ENCODE measurements at places on chromosomes 7 and 10. TPM values are rescaled to one million over a fixed set of nuclear protein-coding genes. Genes with fewer than 3 reads are reported as not detected.

Gene TDRD1
- total RNA-seq, result not detected

GRCh38 chr7:94382132-94382531, 12.6 kb upstream of the COL1A2 start:
- no peak overlapping the region for H3K4me3 ChIP-seq
- DNase-seq, result no peak
- no peaks in the 10 kb centered on the region for H3K27me3 ChIP-seq
- H3K4me1 ChIP-seq, result no peaks in the 10 kb centered on the region

- H3K4me3 ChIP-seq, result no peak overlapping the region
- no peaks in the 10 kb centered on the region for H3K36me3 ChIP-seq
- no peaks in the 10 kb centered on the region for H3K4me1 ChIP-seq
- no peak for DNase-seq
These were observed 34.2 kb upstream of the C10orf90 start for GRCh38 chr10:126704649-126705048.

Gene RADIL
- total RNA-seq, result 0.35 TPM

DNA sequence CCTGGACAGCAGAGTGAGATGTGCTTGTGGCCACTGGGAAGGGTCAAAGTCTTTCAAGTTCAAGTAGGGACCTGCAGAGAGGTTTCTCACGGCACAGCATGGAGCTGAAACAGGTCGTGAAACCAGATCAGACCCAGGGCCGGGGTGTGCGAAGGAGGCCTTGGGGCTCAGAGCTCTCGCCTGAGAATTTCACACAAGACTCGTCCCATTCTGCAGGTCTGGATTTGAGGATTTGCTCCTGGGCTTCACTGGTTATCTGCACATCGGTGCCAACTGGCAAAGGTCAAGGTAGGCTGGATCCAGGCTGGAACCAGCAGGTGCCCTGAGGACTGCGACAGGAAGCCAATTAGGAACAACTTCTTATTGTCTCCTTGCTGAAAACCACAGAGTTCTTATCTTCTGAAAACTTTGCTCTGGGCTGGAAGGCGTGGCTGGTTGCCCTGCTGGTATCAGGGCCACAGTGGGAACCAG, 24.0 kb upstream of the GTF2I start:
- no peak overlapping the region for H3K27ac ChIP-seq
- no peak for DNase-seq
- H3K4me3 ChIP-seq, result no peak overlapping the region
- no peaks in the 10 kb centered on the region for H3K36me3 ChIP-seq

Gene UPK3BL1
- 88.5 TPM for total RNA-seq

DNA sequence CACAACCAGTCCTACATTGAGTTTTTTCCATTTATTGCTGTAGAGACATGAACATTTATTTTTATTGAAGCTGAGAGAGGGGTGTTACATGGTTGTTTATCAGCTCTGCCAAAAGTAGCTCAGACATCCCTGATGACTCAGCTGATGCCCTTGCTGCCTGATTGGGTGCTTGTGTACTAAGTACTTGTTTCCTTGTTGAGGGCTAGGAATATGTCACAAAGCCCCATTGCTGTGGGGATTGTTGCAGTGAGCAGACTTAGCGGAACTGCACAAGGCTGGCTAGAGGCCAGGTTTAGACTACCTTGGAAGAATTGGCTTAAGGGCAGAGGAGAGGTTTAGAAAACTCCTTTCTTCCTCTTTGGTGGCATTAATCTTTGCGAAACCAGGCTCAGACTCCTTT, 110.6 kb downstream of the AUTS2 start:
- no peak overlapping the region for H3K4me3 ChIP-seq
- no peak overlapping the region for H3K27ac ChIP-seq
- H3K4me1 ChIP-seq, result peaks cover 4% of the 10 kb centered on the region
- no peaks in the 10 kb centered on the region for H3K27me3 ChIP-seq

- H3K27me3 ChIP-seq, result peaks cover 6% of the 10 kb centered on the region
- no peaks in the 10 kb centered on the region for H3K4me1 ChIP-seq
- H3K27ac ChIP-seq, result no peak overlapping the region
- no peaks in the 10 kb centered on the region for H3K36me3 ChIP-seq
- no peak for DNase-seq
- H3K4me3 ChIP-seq, result no peak overlapping the region
These were observed 80.5 kb downstream of the TNS3 start for GRCh38 chr7:47501406-47501805.

Gene THSD7A
- 1.4 TPM for total RNA-seq

- no peaks in the 10 kb centered on the region for H3K27me3 ChIP-seq
- no peaks in the 10 kb centered on the region for H3K36me3 ChIP-seq
- DNase-seq, result no peak
- no peak overlapping the region for H3K4me3 ChIP-seq
- no peak overlapping the region for H3K27ac ChIP-seq
- no peaks in the 10 kb centered on the region for H3K4me1 ChIP-seq
These were observed 189.8 kb upstream of the TEX47 start for GRCh38 chr7:88985295-88985694.

Gene PLEKHS1
- total RNA-seq, result not detected

DNA sequence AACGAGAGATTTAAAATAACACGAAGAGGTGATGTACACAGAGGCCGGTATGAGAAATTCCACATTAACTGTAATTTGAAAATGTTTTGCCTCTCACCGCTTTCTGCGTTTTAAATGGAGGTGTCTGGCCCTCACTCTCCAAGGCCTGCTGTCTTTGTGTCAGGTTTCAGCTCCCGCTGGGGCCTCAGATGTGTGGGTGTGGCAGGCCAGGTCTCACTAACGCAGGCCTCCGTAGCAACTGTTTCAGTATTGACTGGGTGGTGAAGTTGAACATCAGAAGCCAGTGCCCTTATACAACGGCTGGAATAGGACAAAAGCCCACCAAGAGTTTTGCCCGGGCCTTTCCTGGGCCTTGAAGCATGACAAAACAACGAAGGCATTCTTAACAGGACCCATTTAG, 303.1 kb downstream of the ADARB2 start:
- H3K4me3 ChIP-seq, result no peak overlapping the region
- H3K27me3 ChIP-seq, result no peaks in the 10 kb centered on the region
- no peaks in the 10 kb centered on the region for H3K4me1 ChIP-seq
- DNase-seq, result no peak
- H3K27ac ChIP-seq, result no peak overlapping the region
- H3K36me3 ChIP-seq, result no peaks in the 10 kb centered on the region

GRCh38 chr10:34281661-34282582, 533.2 kb downstream of the PARD3 start:
- peaks cover 10% of the 10 kb centered on the region for H3K4me1 ChIP-seq
- no peak for DNase-seq
- no peak overlapping the region for H3K4me3 ChIP-seq
- H3K36me3 ChIP-seq, result no peaks in the 10 kb centered on the region

DNA sequence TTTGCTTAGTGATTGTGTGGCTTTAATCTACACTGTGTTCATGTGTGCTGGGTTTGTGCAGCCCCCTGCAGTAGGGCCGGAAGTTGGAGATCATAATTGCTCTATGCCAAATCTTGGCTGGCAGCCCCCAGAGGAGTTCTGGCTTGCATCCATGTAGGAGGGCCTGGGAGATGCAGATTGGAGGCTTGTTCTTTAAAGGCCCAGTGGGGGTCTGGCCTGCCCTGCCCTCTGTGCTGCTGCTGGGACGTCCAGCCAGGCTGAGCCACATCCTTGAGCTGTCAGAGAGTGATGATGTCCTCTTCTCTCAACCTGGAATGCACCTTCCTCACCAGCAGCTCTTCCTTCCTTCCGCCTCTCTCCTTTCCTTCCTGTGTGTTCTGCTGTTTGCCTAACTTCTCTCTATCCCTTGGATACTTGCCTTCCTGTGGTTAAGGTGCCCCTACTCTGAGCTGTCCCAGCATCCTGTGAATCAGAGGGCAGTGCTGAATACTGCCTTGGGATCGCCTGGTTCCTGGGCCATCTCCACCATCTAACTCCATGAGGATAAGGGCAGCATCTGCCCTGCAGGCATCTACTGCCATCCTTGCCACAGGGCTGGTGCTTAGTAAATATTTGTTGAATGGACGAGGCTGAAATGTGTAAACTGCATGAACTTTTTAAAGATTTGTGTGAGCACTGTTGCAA, 30.2 kb downstream of the DOCK1 start:
- H3K36me3 ChIP-seq, result no peaks in the 10 kb centered on the region
- no peaks in the 10 kb centered on the region for H3K27me3 ChIP-seq
- peaks cover 24% of the 10 kb centered on the region for H3K4me1 ChIP-seq
- no peak overlapping the region for H3K4me3 ChIP-seq

DNA sequence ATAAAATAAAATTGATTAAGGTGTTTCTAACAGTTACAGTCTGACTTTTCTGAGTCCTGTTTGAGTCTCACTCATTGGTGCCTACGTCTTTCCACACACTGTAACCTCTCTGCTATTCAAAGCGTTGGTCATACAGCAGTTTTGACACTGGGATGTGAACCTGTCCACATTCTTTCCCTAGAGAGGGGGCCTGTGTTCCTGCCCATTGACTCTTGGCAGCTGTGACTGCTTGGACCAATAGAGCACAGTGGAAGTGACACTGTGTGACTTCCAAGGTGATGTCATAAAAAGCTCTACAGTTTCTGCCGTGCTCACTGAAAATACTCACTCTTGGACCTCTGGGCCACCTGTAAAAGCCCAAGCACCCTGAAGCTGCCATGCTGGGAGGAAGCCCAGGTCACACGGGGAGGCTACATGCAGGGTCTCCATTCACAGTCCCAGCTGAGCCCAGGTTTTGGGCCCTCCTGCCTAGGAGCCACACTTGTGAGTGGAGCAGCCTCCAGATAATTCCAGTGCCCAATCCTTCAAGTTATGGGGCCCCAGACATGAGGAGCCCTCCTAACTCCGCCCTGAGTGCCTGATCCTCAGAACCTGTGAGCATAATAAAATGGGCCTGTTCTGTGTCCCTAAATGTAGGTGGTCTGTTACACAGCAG, 704 bp upstream of the ANTXRL start:
- no peak overlapping the region for H3K27ac ChIP-seq
- H3K4me3 ChIP-seq, result no peak overlapping the region
- no peaks in the 10 kb centered on the region for H3K27me3 ChIP-seq
- DNase-seq, result no peak
- peaks cover 32% of the 10 kb centered on the region for H3K4me1 ChIP-seq
- no peaks in the 10 kb centered on the region for H3K36me3 ChIP-seq

DNA sequence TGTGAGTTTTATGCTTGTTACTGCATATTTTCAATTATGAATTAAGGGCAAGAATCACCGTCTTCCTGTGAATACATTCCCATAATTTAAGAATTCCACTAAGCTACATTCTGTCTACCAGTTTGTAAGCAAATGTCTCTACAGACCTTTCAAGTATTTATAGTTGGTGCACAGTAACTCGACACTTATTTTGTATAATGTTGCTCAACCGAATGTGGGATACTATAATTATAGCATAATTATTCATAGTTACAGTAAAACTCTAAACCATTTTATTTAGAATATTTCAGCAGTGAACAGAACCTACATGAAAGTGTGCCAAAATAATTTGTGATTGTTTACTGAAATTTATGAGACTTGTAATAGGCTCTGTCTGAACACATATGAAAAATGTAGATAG, 17.3 kb upstream of the CUBN start:
- H3K27ac ChIP-seq, result no peak overlapping the region
- H3K36me3 ChIP-seq, result no peaks in the 10 kb centered on the region
- DNase-seq, result no peak
- no peaks in the 10 kb centered on the region for H3K27me3 ChIP-seq
- no peak overlapping the region for H3K4me3 ChIP-seq

Gene CYP2C18
- total RNA-seq, result 53.5 TPM

Gene SFTPA1
- total RNA-seq, result not detected

- no peaks in the 10 kb centered on the region for H3K27me3 ChIP-seq
- no peaks in the 10 kb centered on the region for H3K36me3 ChIP-seq
- no peak for DNase-seq
- peaks cover 27% of the 10 kb centered on the region for H3K4me1 ChIP-seq
These were observed 747 bp downstream of the GDI2 start for GRCh38 chr10:5812283-5813090.

Gene PFKFB3
- total RNA-seq, result 17.1 TPM

GRCh38 chr10:125773687-125774543, 1.7 kb downstream of the MMP21 start:
- H3K27ac ChIP-seq, result no peak overlapping the region
- H3K4me3 ChIP-seq, result no peak overlapping the region
- no peaks in the 10 kb centered on the region for H3K27me3 ChIP-seq
- no peaks in the 10 kb centered on the region for H3K36me3 ChIP-seq
- no peak for DNase-seq
- H3K4me1 ChIP-seq, result no peaks in the 10 kb centered on the region

- H3K4me1 ChIP-seq, result peaks cover 5% of the 10 kb centered on the region
- H3K27me3 ChIP-seq, result no peaks in the 10 kb centered on the region
- DNase-seq, result no peak
- no peaks in the 10 kb centered on the region for H3K36me3 ChIP-seq
- no peak overlapping the region for H3K4me3 ChIP-seq
These were observed 120.6 kb downstream of the MTPAP start for GRCh38 chr10:30228417-30229036.

GRCh38 chr7:107469929-107470328, at the start of gene GPR22:
Gene GPR22 (plus strand): TSS chr7:107470057. CDS start chr7:107474061, 4,004 bp downstream.
- H3K4me1 ChIP-seq, result no peaks in the 10 kb centered on the region
- H3K27ac ChIP-seq, result no peak within 1 kb of the TSS

DNA sequence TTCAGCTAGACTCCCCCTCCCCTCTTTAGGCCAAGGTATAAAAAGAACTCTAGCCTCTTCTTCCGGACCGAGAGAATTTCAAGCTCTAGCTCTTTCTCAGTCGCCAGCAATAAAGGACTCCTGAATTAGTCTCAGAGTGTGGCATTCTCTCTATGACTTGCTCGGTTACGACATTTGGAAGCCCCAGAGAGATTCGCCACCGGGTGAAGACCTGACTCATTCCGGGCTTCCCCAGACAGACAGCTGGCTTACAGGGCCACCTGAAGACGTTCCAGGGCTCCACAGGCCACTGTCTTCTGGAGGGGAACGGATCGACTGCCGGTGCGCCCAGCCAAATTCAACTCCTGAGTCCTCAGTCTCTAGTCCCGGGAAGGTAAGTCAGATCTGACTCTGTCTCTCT, at the start of gene AKR1B15:
Gene AKR1B15 (plus strand): TSS at position 234 of the 400 bp plus-strand sequence. CDS start 15,510 bp downstream, outside the sequence.
- DNase-seq, result no peak
- H3K4me3 ChIP-seq, result no peak within 1 kb of the TSS
- H3K27ac ChIP-seq, result no peak within 1 kb of the TSS
- no peaks in the 10 kb centered on the region for H3K36me3 ChIP-seq
- H3K4me1 ChIP-seq, result peaks cover 19% of the 10 kb centered on the region

GRCh38 chr10:13271552-13272163, 28.2 kb downstream of the PHYH start:
- DNase-seq, result peak; percentile 6
- H3K36me3 ChIP-seq, result no peaks in the 10 kb centered on the region
- peak overlapping the region; percentile 42 for H3K27ac ChIP-seq
- H3K4me3 ChIP-seq, result no peak overlapping the region
- H3K4me1 ChIP-seq, result no peaks in the 10 kb centered on the region

Gene ZNF277
- 25.8 TPM for total RNA-seq

- peak overlapping the region; percentile 73 for H3K27ac ChIP-seq
- H3K4me3 ChIP-seq, result no peak overlapping the region
- H3K27me3 ChIP-seq, result no peaks in the 10 kb centered on the region
- peaks cover 8% of the 10 kb centered on the region for H3K4me1 ChIP-seq
- no peaks in the 10 kb centered on the region for H3K36me3 ChIP-seq
These were observed 99.4 kb downstream of the MTPN start for GRCh38 chr7:135877805-135878204.

Gene C10orf143
- 4.0 TPM for total RNA-seq

Gene MSMB
- not detected for total RNA-seq

Gene CLDN4
- 436 TPM for total RNA-seq

Gene ACTL6B
- total RNA-seq, result not detected

Gene RTKN2
- 9.3 TPM for total RNA-seq

Gene LIPF
- total RNA-seq, result not detected
